HuH-7 (cell line): ENCODE measurements at places on chromosomes 3 and 15.

GRCh38 chr15:93231994-93232393 is 143.0 kb upstream of the RGMA start:
- no peak for DNase-seq

GRCh38 chr3:111465081-111465670 is 76.8 kb upstream of the CD96 start:
- DNase-seq: no peak

DNA sequence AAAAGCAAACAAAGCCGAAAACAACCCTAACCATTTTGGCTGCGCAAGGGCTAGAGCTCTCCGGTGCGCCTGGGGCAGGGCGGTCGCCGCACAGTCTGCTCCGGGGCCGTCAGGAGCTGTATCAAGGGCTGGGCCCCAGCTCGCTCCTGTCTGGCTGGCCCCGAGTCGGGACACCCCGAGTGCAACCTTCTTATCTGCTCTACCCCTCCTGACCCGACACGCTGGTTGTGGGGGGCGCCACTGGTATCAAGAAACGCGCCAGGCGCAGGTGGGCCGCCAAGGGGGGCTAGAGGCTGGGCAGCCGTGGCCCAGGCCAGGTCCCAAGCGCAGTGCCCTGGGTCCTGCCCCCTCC is 36.0 kb downstream of the NR2F2 start:
- DNase-seq: no peak

DNA sequence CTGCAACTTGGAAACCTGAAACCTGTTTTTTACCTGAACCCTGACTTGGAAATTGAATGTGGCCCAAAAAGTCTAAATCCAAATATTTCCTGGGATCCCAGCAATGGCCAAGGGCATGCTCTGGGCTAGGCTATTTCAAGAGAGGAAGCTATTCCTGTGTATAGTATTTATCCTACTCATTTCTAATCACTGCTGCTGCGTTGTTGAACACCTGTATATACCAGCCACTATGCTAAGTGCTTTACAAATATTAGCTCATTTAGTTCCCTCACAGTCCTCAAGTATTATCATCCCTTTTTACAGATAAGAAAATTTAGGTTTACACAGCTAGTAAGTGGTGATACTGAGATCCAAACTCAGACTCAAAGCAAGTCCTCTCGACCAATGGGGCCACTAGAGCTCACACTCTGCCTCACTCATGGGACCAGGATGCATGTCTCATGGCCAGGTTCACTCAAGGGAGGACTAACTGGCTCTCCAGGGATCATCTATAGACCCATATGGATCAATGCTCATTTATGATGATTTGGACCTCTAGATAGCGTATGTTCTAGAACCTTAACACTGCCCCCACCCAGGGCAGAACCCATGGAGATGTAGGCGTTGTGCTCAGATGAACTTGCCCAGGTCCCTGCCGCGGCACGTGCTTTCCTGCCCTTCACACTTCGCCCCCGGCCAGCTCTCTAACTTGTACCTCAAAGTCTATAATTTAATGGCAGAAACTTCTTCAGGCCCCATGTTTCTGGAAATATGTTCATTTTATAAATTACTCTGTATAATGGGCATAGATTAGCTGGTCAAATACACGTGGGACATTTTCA is 2.6 kb upstream of the CCR4 start:
- DNase-seq: no peak

DNA sequence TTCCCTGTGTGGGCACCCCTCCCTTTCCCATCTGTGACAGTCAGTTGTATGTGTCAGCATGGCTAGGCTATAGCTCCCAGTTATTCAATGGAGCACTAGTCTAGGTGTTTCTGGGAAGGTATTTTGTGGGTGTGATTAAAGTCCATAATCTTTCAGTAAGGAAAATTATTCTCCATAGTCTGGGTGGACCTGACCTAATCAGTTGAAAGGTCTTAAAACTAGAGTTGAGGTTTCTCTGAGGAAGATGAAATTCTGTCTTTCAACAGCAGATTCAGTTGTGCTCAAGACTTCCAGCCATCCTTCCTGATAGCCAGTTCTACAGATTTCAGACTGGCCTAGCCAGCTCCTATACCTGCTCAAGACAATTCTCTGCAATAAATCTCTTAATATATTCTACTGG is 284.6 kb upstream of the PROK2 start:
- no peak for DNase-seq

GRCh38 chr3:191239407-191240031 is 40.5 kb downstream of the OSTN start:
- DNase-seq: no peak

DNA sequence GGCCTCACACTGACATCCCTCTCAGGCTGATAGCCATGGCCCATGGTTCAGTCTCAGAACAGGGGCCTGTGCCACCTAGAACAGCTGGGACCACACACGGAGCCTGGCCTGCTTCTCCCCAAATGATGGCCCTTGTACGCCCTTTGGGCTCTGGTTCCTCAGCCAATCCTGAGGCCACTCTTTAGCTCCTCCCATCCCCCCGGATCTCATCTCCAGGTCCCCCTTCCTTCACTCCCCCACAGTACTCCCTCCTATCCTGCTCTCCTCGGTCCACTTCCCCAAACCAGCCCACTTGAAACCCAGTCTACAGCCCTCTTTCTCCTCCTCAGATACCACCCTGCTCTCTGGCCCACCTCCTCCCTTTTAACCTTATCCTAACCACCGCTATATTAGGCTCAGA is 17.8 kb upstream of the ZFYVE19 start:
- no peak for DNase-seq

GRCh38 chr15:44782516-44782915 is 46.2 kb downstream of the TRIM69 start:
- no peak for DNase-seq

- no peak for DNase-seq
Observed at GRCh38 chr15:48761393-48762158, 49.3 kb downstream of the CEP152 start.

GRCh38 chr3:20147361-20147760 is 38.6 kb downstream of the SGO1 start:
- no peak for DNase-seq

- no peak for DNase-seq
Observed at GRCh38 chr3:121758727-121759450, 9.3 kb upstream of the GOLGB1 start.

GRCh38 chr3:127589600-127590281 is 792 bp downstream of the TPRA1 start:
- no peak for DNase-seq

DNA sequence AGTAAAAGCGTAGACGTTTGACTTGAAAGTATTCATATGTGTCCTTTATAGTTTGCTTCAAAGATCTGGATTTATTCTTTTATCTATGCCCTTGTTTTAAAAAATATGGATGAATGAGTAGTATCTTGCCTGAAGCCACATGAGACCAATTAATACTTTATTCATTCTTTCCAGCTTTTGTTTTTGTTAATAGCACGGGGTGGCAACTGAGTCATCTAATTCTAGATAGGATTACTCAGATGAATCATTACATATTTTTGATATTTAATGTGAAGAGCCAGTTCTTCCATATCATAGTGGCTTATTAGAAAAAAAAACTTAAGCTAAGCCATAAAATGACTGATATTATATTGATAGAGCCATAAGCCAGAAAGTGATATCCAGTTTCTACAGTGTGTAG is 121.9 kb downstream of the BBX start:
- no peak for DNase-seq

DNA sequence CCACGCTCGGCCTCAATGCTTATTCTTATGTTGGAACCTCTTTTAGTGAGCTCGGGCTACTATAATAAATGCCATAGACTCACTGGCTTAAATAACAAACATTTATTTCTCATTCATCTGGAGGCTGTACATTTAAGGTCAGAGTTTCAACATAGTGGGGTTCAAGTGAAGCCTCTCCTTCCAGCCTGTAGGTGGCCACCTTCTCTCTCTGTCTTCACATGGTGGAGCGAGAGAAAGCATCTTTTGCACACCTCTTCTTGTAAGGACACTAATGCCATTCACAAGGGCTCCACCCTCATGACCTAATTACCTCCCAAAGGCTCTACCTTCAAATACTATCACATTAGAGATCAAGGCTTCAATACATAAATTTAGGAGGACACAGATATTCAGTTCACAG is 520.3 kb upstream of the EPHA6 start:
- DNase-seq: no peak

DNA sequence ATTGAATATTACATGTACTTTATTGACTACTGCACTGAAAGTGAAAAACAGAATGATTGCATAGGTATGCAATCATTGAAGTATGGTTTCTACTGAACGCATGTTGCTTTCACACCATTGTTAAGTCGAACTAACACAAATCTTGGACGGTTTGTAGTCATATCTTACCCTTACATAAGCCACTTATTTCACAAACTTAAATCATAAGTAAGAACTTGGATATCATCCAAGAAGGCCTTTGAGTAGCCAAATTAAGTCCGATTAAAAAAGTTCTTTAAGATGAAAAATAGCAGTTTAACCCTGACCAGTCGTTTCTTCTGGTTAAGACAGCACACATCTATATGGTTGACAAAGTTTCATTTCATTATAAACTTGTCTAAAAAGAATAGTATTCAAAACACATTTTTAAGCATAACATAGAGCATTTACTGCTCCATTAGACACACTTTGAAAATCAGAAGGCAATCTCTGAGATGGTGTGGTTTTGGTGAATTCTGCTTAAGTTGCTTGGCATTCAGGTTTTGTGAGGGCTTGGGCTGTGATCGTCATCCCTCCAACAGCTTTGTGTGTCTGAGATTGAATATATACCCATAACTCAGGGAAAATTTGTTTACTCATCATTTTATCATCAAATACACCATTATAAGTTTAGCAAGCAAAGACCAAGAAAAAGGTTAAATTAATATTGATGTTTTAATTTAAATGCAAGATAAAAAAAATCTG is 92.2 kb downstream of the NFKBIZ start:
- DNase-seq: no peak

DNA sequence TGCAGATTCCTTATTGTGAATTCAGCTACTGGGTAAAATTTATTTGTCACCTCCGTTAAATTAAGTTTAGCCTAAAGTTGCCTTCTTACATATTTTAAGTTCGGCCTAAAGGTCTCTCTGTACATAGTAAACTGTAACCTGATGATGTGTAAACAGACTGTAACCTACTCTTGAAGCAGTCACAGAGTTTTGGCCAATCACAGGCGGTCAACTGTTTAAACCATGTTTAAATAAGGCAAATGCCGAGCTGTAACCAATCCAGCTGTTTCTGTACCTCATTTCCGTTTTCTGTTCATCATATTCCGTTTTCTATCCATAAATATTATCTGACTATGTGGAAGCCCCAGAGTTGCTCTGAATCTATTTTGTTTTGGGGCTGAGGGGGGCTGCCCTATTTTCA is 2.4 kb upstream of the ADAMTSL3 start:
- DNase-seq: no peak

DNA sequence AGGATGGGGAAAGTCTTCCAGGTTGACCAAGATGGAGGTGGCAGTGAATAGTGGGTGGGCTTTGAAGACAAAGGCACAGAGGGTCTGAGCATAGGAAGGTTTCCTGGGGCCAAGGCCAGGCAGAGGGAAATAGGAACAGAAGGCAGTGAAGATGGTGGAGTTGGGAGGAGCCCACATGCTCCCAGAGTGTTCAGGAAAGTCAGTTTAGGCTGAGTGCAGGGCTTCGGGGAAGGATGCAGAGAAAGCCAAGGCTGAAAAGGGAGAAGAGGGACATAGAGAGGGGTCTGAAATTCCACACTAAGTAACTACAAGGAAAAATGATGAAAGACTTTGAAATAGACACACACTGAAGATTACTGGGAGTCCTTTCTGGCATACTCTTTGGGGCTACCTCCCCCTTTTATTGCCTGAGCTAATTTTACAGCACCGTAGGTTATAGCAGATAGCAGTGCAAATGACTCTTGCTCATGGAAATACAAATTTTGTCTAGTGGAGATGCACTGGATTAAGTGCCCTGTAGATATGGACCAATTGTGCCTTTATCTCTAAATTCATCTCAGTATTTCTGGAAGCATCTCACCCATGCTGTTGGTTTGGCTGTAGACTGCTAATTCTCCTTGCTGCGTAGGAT is 3.8 kb downstream of the CX3CR1 start:
- no peak for DNase-seq
